ENCODE measurements at places on chromosomes 7 and 10.

DNA sequence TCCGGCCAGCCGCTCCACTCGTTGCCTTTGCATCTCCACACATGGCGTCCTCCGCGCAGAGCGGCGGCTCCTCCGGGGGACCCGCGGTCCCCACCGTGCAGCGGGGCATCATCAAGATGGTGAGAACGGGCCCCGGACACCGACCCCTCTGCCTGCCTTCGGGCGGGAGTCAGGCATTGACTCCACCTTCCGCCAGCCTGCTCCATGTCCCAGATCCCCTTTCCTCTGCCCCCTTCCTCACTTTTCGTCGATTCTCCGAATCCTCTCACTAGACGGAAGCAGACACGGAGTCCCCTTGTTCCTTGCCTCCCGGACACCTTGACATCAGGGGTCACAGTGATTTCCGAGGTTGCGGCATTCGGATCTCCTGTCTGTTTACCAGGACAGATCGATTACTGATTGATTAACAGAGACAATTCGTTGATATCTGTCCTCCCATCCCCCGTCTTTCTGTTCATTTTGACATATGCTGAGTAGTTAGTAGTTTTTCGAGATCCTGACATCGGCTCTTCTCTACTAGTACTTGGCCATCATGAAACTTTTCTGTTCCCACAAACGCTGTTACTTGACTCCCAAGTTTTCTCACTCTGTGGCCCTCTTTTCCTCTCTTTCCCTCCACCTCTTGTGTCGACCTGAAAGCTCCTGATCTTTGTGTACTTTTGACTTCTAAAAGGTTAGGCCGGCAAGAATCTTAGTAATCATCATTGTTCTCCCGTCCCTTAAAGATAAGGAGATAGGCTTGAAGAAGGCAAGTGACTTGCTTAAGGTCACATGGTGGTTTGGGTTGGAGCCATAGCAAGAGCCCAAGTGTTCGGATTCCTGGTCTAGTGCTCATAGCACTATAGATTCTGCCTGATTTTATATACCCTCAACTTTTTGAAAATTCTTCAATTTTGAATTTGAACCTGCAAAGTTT is 597 bp downstream of the SND1 start:
- DNase-seq: no peak

GRCh38 chr7:90917539-90917938 is 321.4 kb downstream of the CDK14 start:
- no peak for DNase-seq

GRCh38 chr10:86642021-86642420 is 12.3 kb upstream of the OPN4 start:
- DNase-seq: no peak

- no peak for DNase-seq
Observed at GRCh38 chr10:75407713-75408508, 6.3 kb upstream of the ZNF503 start.

- no peak for DNase-seq
Observed at GRCh38 chr7:30805931-30806330, 34.7 kb downstream of the MINDY4 start.

DNA sequence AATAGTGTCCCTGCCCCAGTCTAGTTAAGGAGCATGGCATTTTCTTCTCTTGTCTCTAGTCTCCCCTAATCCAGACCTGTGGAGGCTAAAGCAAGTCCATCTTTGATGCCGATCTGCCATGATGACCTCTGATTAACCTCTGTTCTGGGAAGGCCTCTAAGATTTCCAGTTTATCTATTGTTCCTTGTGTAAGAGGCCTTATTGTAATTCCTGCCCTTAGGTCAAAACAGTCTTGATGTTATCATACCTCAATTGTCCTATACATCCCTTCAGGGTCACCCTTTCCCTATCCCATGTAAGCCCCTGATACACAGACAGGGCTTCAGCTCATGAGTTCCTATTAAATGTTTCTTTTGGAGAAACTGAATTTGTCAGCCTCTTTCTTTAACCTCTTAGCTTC is 4.9 kb upstream of the ZMIZ2 start:
- no peak for DNase-seq

All from esophagus squamous epithelium (tissue), 5 donors.